Endodermal cell (in vitro differentiated cells): ENCODE measurements at places on chromosomes 13 and 19. TPM values are rescaled to one million over a fixed set of nuclear protein-coding genes. Genes with fewer than 3 reads are reported as not detected.
A peak's percentile ranks its signal among the peaks of the same experiment; 100 is the strongest.

LILRB1 gene
- not detected in 2 replicates for total RNA-seq

DNA sequence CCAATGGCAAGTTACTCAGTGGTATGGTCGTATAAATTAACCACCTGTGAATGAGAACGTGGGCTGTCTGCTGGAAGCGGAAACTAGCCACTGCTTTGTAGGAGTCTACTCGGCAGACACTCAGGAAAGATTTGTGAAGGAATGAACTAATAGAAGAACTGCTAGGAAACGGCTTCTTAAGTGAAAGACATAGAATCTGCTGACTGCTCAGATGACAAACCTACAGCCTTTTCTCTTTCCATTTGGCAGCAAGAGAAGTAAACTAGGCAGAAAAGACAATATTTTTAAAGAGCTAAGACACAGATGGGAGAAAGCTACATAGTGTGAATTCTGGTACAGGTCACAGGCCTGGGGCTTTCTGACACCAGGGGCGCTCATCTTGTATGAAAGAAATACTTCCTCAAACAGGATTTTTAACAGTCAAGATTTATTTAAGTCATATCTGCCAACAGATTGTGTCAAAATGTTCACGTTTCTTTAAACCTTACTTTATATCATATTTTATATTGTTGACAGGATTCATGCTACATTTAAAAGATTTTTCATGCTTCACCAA is 78.4 kb downstream of the MIPEP start:
- no peak for DNase-seq

SUGP2 gene
- total RNA-seq, result 116 and 121 TPM in 2 replicates

DNA sequence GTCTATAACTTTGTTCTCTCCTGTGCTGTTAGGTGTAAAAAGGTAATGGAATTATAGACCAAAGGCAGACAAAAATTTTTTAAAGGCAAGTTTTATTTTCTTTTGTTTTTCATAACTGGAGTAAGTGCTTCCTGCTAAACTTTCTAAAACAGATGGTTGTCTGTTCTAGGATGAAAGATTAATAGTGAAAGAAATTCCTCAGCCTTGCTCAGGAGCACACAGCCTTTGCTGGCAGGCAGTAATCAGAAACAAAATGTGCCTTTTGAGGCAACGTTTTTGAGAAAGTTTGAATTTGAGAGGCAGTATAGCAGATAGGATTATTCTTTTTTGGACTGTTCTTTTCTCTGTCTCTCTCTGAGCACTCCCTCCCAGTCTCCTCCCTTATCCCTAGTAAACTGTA is 2749.5 kb downstream of the PCDH9 start:
- DNase-seq, result no peak

DNA sequence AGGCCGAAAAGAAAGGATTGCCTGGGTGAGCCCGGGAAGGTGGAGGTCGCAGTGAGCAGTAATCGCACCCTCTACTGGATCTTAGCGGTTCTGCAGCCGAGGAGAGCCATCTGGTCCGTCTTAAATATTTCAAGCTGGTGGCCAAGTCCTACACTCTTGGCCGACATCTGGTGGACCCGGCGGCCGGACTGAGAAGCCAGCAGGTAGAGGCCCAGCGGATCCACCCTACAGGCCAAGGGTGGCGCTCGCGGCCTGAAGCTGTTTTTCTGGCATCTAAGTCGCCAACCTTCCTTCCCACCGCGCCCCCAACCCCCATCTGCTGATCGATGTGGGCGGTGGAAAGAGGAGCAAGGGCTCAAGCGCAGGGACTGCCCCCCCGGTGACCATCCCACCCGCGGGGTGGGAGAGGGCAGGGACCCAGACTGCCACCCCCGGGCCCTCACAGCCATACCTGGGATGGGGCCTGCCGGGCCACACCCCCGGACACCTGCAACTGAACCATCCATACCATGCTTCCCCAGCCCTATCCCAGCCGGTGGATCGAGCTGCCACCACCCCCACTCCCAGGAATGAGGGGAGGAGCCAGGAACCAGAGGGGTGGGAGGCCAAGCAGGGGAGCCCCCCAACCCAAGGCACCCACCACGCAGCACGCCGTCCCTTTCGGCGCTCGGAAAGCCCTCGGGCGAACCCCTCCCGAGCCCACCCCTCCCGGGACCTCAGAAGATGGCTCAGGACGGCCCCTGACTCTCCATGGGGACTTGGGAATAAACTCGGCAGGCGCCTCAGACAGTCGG is 46.3 kb upstream of the ZNF730 start:
- DNase-seq, result peak; percentile 75

DNA sequence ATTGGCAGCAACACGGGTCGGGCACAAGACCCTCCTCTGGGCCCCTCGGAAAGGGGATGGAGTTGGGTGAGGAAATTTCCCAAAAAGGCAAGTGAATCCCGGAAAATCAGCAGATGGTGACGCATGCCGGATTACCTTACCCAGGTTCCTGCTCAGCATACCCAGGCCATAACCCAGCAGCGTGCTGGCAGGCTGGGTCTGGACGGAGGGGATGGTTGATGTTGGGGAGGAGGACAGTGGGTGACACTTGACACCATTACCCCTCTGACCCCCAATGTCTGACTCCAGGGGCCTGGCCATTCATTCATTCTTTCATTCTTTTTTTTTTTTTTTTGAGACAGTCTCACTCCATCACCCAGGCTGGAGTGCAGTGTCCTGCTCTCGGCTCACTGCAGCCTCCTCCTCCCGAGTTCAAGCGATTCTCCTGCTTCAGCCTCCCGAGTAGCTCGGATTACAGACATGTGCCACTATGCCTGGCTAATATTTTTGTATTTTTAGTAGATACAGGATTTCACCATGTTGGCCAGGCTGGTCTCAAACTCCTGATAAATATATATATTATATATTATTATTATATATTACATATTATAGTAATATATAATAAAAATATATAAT is 799 bp downstream of the PVR start:
- peak; percentile 84 for DNase-seq

GRCh38 chr13:43687038-43687437 is 99.7 kb downstream of the ENOX1 start:
- DNase-seq, result no peak

NUP62 gene
- 84.9 and 85.7 TPM in 2 replicates for total RNA-seq

DNA sequence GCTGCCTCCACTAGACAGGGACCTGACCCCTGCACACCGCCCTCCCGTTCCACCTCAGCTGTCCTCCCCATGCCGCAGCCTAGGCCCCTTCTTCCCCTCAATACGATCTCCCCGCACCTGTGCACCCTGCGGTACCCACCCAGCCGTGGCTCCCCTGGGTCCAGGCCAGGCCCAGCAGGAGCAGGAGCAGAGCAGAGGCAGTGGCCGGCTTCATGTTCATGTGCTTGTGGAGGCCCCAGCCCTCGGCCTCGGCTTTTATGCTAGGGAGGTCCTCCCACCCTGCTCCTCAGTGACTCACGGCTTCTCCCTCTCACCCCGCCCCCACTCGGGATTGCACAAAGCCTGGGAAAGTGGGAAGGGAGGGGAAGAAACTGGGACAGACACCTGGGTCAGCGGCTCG is 11.4 kb upstream of the KRTDAP start:
- peak; percentile 63 for DNase-seq

GRCh38 chr13:50386541-50387050 is 371.4 kb downstream of the KCNRG start:
- DNase-seq, result no peak

RNF6 gene
- total RNA-seq, result 14.8 to 23.3 TPM (median 20.4 TPM) in 3 replicates

RFPL4AL1 gene
- total RNA-seq, result not detected in 3 replicates

ATP4B gene
- total RNA-seq, result not detected in 3 replicates

GFY gene
- total RNA-seq, result 0.27 TPM in 1 of 3 replicates, not detected in the others

TMPRSS9 gene
- 0.95 and 1.2 TPM in 2 replicates for total RNA-seq

USHBP1 gene
- total RNA-seq, result 4.8 to 6.9 TPM (median 6.2 TPM) in 3 replicates
